ENCODE measurements at places on chromosomes 3 and 15.

GRCh38 chr3:116067326-116067725 lies 378.0 kb downstream of the LSAMP start:
- no peak for DNase-seq

DNA sequence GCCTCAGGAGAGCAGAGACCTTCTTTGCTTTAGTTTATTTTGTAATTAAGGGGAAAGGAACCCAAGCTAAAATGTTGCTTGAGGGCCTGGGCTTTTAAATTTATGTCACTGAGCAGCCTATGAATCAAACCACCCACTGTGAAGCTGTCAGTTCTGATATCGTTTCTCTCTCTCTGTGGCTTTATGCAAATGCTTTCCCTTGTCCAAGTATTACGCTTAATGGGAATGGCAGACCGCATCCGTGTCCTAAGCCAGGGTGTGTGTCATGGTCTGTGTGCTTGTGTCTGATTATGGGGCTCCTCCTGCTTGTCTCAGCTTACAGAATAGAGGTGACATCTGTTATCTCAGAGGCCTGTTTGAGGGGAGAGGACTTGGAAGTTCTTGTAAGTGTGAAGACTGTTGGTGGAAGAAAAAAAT lies 82.4 kb downstream of the EBLN2 start:
- no peak for DNase-seq

GRCh38 chr3:7766530-7766929 lies 735.1 kb upstream of the LMCD1 start:
- no peak for DNase-seq

- no peak for DNase-seq
Observed at GRCh38 chr3:57224856-57225255, 2.7 kb upstream of the APPL1 start.

GRCh38 chr3:151709847-151710246 lies 23.9 kb upstream of the AADACL2 start:
- DNase-seq = no peak

- DNase-seq = no peak
Observed at GRCh38 chr15:70761046-70761445, 2.3 kb downstream of the UACA start.

DNA sequence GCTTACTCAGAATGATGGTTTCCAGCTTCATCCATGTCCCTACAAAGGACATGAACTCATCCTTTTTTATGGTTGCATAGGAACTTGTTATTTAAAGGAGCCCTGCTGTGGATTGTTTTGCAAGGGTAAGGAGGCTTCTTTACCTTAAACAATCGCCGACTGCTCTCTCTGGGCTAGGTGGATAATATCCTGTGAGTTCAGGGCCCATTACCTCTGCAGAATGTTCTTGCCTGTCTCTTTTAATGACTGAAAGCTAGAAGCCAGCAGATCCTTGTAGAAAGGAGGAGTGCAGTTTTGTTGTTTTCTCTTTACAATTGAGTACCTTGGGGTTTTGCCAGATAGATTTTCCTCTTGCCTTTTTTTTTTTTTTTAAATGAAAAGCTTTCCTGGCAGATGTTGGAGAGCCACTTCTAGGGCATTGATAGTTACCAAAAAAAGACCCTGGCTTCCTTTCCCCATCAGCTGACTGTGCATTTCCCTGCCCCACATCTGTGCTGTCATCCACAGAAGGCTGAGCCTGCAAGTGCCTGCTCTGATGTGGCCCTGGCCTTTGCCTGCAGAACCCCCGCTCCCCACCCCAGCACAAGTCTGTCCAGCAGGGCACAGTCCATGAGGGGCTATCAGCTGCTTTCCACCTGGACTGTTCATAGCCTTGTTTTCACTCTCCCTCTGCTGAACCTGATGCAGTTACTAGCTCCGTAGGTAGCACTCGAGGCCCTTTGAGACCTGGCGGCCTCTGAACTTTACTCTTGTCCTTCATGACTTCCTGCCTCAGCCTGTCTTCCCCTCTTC lies 113.1 kb downstream of the CHCHD6 start:
- no peak for DNase-seq

GRCh38 chr15:38844736-38845135 lies 280.1 kb upstream of the RASGRP1 start:
- DNase-seq = no peak

DNA sequence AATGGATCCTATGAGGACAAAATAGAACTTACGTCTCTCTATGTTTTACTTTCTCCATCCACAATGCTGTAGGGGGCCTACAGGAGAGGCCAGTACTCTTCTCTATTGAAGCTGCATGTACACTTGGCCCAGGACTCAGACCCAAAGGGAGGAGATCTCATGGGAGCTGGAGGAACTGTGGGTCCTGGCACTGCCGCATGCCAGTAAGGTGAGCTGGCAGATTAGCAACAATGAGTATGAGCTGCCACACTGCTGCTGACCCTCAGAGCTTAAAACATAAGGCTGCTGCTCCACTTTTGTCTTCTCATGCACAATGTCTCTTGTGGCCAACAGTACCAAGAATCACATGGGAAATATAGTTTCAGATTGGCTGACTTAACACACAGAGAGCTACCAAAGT lies 57.8 kb upstream of the TBC1D5 start:
- no peak for DNase-seq

GRCh38 chr3:156678197-156678596 lies 3.8 kb downstream of the TIPARP start:
- DNase-seq = no peak

DNA sequence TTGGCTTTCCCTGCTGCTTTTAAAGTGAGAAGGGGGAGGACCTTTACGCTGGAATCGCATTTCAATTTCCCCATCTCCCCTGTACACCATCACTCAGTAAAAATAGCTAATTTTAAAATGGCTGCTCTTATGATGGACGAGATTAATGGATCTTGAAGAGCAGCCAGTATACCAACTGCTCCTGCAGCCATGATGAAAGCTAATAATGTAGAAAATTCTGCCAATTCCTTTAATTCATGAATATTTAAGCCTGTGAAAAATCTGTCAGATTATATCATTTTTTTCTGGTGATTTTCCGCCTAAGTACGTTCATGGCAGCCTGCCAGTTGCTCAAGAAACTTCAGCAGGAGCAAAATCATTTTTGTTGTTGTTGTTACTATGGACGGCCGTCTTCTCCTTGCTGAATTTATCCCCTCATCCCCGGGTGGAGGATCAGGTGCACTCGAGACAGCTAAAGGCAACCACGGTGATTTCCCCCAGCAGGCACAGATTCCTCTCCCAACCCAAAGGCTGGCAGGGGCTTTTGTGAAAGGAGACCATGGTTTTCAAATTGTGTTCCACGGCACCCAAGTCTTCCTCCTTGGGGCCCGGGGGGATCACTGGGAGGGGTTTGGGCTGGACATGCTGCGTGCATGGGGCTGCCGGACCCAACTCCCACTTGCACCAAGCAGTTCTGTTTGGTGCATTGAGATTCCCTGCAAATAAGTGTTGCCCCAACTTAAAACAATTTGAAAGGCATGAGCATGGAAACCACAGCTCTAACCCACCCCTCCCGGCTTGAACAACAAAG lies 289.6 kb downstream of the UACA start:
- no peak for DNase-seq

DNA sequence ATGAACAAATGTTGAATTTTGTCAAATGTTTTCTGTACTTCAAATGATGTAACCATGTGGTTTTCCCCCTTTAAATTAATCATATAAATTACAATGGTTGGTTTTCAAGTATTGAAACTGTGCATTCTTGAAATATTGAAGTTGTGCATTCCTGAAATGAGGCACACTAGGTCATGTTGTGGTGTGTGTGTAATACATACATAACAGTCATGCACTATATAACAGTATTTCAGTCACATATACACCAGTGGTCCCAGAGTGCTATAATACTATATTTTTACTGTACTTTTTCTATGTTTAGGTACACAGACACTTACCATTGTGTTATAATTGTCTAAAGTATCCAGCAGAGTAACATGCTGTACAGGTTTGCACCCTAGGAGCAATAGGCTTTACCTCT lies 11.0 kb upstream of the IQCF5 start:
- DNase-seq = no peak

DNA sequence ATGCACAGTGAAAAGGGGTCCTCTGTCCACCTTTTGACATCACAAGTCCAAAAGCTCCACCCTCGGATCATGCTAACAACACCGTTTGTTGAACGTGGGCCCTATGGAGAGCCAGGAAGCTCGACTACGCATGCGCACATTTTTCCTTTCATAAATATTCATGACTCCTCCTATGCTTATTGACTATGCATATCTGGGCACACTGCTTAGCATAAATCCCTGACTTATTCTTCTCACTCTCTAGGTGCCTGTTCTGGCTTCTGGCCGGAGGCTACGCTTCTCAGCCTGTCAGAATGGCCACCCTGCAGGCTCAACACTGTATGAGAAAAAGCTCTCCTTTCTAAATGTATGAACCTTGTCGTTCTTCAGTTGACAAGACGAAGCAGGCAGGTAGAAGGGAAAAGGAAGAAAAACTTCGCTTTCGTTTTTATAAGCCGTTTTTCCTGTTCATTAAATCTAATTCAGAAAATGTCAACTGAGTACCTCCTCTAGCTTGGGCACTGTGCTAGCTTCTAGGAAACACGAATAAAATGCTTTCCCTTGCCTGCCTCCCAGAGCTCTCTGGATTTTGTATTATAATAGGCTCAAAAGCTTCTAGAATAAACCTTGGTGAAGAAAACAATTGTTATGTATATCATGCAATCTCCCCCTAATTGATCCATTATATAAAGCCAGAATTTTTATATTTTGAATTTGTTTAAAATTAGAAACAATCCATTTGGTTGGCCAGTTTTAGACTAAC lies 207.7 kb downstream of the ATP10A start:
- no peak for DNase-seq

DNA sequence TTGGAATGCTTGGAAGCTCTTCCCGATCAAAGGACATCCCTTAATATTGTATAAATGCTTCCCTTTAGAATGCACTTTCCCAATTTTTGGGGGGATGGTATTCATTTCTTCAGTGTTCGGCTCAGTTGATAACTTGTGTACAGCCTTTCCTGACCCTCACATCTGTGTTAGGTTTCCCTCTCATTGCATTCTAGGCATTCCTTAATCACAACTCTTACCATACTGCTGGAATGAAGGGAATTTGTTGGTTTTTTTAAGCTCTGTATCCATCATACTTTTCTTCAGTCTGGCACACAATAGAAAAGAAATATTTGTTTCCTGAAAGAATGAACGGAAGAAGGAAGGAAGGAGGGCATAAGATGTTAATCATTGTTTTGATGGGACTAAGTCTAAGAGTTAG lies 119.5 kb downstream of the CHST2 start:
- DNase-seq = no peak

GRCh38 chr3:99499235-99500158 lies 138.9 kb upstream of the COL8A1 start:
- no peak for DNase-seq
